Cerebellum (tissue), 4 donors: ENCODE measurements at places on chromosomes 3 and 15. TPM values are rescaled to one million over a fixed set of nuclear protein-coding genes. Genes with fewer than 3 reads are reported as not detected.

GRCh38 chr3:17938313-17938712 is 195.9 kb upstream of the TBC1D5 start:
- no peak for DNase-seq

- DNase-seq, result no peak
Measured at GRCh38 chr3:139655909-139656595, 21.7 kb downstream of the NMNAT3 start.

DNA sequence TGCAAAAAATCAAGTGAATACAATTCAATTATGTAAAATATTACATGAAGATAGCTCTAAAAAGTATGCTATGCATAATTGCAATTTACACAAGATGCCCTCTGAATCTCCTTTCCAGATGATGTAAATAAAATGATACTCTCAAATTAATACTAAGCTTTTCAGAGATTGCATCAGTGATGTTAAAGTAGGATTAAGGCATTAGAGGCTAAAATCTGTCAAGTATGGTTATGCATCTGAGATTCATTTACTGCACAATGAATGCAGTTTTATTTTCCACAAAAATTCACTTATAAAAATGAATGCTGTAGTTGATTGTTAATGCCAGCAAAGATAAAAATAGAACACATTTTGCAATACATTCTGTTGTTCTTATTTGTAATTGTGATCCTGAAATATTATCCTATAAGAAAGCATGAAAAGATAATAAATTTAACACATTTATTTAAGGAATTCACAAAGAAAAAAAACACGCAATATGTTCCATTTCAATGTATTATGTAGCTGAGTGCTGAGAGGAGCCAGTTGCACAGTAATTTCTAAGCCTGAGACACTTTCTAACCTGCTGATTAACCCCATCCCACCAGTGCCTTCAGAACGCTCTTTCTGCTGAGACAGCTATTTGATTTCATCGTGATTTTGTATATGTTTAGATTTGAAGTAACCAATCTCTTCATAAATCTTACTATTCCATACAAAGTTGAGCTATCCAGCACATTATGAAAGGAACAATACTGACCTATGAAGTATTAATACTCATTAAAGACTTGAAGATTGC is 224.4 kb downstream of the CADM2 start:
- no peak for DNase-seq

- no peak for DNase-seq
Measured at GRCh38 chr15:63057468-63058345, 15.2 kb downstream of the TPM1 start.

ZCWPW2 gene
- 1.8 TPM for total RNA-seq

DNA sequence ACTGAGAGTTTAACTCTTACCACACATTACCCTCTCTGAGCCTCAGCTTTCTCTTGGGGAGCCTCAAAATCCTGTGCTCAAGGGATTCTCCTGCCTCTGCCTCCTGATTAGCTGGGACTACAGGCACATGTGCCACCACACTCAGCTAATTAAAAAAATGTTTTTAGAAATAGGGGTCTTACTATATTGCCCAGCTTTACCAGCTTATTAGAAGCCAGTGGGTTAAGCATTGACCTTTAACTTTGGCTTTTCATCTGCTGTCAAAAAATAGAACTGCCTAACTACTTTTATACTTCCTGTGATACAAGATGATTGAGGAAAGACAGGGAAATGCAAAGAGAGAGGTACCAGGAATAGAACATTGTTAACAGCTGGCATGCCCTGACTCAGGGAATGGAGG is 27.3 kb downstream of the MYO1E start:
- no peak for DNase-seq

- peak; percentile 69 for DNase-seq
Measured at GRCh38 chr3:179146911-179147513, 1.1 kb upstream of the PIK3CA start.
